Naive thymus-derived CD8-positive, alpha-beta T cell (primary cell): ENCODE measurements at places on chromosomes 5 and 9.
A peak's percentile ranks its signal among the peaks of the same experiment; 100 is the strongest.

DNA sequence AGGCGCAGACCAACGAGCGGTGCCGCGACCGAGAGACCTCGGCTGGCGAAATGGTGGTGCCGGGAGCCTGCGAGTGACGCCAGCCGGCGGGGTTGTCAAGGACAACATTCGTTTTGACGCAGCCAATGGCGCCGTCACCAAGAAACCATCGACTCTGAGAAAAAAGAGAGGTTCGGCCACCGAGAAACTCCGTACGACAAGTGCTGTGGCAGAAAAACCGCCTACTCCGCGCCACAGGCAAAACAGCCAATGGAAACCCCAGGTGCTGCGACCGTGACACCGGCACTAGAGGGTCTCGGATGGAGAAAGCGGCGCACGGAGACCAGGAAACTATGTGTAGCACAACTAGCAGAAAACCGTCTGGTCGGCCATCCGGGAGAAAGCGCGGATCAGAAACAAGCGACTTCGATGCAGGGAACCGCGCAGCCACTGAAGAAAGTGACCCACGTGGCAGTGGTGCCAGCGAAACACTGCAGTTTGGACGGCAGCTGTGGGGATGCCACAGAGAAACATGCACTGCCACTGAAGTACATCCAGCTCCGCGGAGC is 88.8 kb downstream of the ANXA2R start:
- DNase-seq = peak; percentile 83

DNA sequence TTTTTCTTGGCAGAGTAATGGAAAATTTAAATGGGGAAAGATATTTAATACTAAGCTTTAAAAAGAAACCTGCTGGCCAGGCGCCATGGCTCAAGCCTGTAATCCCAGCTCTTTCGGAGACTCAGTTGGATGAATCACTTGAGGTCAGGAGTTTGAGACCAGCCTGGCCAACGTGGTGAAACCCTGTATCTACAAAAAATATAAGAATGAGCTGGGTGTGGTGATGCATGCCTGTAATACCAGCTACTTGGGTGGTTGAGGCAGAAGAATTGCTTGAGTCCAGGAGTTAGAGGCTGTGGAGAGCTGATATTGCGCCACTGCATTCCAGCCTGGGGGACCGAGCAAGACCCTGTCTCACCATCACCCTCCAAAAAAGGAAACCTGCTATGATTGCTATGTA is 32.8 kb downstream of the TUT7 start:
- DNase-seq = no peak

- DNase-seq = no peak
Measured at GRCh38 chr5:102921341-102922044, 166.4 kb downstream of the PAM start.

GRCh38 chr9:28272127-28272526 is 698.8 kb upstream of the C9orf72 start:
- no peak for DNase-seq

- no peak for DNase-seq
Measured at GRCh38 chr9:91044354-91044753, 242.7 kb downstream of the SYK start.

DNA sequence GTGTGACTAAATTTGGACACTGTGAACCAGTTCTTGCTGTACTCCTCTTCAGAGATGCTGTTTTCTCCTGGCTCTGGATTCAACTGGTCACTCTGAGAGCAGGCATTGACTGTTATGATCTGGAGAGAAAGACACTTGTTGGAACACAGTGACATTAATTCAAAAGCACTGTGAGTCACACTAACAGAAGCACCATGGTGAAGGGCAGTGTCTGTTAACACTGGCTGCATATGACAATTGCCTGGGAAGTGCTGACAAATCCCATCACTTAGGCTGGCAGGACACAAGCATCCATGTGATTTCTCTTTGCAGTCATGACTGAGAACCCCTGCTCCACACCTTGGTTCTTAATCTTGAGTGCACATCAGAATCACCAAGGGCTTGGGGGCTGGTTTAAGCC is 132.4 kb downstream of the TRPM6 start:
- DNase-seq = no peak

DNA sequence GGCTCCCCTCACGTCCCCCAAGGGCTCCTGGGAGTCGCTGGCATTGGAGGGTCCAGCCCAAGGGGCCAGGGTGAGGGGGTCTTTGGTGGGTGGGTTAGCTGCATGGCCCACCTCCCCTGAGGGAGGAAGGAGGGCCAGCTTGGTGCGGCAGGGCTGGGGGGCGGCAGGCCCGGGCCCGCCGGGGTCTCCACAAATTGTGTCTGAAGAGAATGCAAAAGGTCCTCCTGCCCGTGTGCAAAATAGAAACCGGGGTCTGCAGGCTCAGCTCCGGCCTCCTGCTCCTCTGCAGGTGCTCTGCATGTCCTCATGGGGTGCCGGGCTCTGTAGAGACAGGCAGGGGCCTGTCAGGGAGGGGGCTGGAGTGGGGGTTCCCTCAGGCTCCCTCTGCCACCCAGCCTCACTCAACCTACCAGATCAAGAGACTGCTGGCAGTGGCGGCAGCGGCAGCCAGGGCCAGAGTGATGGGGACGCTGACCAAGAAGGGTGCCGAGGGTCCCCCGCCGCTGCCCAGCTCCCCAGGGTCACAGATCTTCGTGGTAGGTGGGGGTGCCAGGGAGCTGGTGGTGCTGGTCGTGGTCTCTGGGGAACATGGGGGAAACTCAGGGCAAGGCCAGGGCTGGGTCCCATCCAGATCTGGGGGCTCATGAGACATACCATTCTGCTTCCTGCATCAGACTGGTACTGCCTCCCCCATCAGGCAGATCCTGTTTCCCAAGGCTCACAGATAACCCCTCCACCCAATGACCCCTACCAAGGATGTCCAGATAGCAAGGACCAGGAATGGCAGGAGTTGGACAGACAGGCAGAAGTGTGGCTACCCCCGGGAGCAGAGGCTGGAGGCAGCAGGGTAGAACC is 29.2 kb upstream of the ENHO start:
- no peak for DNase-seq

DNA sequence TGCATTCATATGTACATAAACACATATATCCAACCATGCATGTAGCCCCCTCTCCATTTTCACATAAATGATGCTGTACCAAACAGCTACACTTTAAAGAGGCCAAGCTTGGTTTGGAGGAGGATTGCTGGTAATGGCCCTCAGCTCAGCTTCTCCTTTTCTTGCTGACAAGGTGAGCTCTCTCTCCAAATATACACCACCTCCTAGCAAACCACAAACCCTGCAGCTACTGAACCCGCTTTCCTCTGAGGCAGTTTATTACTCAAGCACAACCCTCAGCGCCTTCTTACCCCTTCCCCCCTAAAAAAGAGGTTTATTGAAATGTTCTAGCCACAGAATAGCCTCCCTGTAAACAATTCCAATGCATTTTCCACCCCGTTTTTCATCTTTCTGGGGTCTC is 54.0 kb downstream of the ALG2 start:
- peak; percentile 29 for DNase-seq

DNA sequence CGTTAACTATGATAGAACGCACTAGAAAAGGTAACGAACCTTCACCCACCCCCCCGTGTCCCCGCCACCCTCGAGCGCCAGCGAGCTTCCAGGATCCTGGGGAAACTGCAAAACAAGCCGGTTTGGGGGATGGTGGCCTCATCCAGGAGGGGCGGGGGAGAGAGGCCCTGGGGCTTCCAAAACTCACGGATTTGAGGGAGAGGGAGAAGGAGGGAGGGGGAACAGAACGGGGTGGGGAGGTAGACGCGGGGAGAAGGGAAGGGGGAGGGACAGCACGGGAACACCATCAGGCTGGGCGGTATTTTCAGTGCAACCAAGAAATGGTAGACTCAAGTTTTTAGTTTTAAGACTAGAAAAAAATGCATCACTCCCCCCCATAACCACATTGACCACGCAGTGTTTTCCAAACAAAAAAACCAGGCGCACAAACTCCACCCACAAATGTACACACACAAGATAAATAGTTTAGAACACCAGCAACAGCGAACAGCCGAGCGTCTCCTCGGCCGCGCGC is 1.4 kb downstream of the NRARP start:
- DNase-seq = no peak

- DNase-seq = no peak
Measured at GRCh38 chr9:112530751-112531205, 44.2 kb downstream of the KIAA1958 start.

GRCh38 chr5:94853120-94853519 is 234.7 kb downstream of the SLF1 start:
- no peak for DNase-seq

DNA sequence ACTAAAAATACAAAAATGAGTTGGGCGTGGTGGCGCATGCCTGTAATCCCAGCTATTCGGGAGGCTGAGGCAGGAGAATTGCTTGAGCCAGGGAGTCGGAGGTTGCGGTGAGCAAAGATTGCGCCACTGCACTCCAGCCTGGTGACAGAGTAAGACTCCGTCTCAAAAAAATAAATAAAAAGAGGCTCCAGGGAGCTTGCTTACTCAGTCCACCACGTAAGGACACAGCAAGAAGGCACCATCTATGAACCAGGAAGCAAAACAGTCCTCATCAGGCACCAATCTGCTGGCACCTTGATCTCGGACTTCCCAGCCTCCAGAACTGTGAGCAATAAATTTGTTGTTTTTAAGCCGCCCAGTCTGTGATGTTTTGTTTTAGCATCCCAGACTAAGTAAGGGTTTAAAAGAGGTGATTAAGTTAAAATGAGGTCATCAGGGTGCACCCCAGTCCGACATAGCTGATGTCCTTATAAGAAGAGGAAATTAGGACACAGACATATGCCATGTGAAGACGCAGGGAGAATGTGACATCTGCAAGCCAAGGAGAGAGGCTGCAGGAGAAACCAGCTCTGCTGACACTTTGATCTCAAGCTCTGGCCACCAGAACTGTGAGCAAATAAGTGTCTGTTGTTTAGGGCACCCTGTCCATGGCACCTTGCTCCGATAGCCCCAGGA is 45.9 kb downstream of the C9orf50 start:
- DNase-seq = no peak

GRCh38 chr5:88391116-88391515 is 122.5 kb upstream of the TMEM161B start:
- no peak for DNase-seq

DNA sequence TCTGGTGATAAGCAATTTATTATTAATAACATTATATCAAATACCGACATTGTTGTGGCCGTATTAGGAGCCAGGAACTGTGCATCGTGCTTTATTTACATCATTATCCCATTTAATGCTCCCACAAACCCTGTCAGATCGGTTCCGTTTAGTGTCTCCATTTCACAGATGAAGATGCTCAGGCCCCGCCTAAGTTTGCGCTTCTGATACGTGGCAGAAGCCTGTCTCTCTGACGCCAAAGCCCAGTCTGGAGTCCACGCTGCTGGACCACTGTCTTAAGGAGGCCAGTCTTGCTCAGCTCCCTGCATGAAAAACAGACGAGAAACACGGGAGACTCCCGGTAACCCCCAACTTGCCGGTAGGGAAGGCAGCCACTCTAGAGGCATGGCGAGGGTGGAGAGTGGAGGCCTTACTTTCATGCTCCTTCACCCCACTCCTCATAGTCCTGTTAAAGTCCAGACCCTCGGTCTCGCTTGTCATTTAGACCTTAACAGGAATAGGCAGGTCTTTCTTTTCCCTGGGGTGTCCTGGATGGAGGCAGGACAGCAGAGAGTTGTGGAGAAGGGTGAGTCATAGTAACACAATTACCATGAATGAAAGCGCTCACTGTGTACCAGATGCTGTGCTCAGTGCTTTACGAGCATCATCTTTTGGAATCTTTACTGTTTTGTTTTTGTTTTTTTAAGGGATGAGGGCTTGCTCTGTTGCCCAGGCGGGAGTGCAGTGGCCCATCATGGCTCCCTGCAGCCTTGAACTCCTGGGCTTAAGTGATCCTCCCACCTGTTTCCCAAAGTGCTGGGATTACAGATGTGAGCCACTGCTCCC is 872 bp downstream of the TXNDC15 start:
- DNase-seq = peak; percentile 16

DNA sequence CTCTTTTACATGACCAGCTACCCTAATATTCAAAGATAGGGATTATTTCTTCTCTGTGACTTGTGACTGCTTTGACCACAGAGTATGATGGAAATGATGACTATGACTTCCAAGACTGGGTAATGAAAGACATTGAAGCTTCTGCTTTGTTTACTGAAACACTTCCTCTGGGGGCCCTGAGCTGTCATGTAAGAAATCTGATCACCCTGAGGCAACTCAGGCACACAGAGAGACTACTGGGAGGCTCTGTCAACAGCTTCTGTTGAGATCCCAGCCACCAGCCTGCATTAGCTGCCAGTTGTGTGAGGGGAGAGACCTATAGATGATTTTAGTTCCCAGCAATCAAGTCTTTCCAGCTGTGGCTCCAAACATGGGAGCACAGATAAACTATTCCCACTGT is 76.5 kb downstream of the KCTD16 start:
- no peak for DNase-seq

DNA sequence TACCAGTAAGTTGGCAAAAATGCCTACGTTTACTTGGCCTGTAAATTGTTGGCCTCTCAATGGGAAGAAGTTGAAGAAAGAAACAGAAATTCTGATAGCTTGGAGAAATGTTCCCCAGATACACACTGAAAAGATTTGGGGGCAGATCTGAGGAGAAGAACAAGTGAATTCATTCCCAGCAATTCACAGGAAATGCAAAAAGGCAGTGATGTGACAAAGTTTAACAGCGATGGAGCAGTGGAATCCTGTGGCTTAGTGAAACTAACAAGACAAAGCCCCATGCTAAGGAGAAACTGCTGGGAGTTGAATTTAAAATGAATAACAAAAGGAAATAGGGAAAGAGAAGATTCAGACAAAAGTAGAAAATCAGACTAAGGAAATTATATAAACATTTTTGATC is 213.2 kb upstream of the EDIL3 start:
- DNase-seq = no peak

GRCh38 chr9:137647096-137647714 is 28.4 kb downstream of the EHMT1 start:
- no peak for DNase-seq

DNA sequence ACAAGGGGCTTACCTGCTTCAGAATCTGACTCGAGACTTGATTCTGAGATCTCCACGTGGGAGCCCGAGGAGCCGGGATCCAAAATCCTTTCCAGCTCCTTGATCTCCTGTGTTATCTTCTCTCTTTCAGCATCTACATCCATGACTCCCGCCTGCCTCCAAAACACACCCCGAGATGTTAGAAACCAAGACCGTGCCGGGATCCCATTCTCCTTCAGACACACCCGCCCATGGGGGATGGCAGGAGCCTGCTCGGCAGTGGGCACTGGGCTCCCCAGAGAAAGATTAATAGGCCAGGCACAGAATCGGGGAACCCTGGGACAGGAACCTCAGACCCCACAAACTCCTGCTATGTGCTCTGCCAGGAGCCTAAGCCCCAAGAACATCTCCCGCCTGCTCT is 1.7 kb downstream of the SNAPC4 start:
- no peak for DNase-seq

DNA sequence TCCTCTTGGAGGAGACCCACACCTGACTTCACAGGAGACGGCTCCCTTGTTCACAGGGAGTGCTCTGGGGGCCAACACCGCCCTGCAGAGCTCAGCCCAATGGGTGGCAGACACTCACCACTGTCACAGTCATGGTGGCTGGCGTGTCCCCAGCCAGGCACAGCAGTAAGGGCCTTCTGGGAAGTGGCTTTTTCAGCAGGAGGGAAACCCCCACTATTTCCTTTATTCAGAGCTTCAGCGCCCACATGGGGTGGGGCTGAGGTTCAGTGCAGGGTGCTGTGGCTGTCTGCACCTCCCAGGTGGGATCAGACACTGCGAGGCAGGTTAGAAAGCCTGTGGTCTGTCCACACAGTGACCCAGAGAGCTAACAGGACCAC is 3.6 kb upstream of the SNAPC4 start:
- peak; percentile 66 for DNase-seq
